IMR-90 (cell line): ENCODE measurements at places on chromosomes 7 and 10. TPM values are rescaled to one million over a fixed set of nuclear protein-coding genes. Genes with fewer than 3 reads are reported as not detected.

DNA sequence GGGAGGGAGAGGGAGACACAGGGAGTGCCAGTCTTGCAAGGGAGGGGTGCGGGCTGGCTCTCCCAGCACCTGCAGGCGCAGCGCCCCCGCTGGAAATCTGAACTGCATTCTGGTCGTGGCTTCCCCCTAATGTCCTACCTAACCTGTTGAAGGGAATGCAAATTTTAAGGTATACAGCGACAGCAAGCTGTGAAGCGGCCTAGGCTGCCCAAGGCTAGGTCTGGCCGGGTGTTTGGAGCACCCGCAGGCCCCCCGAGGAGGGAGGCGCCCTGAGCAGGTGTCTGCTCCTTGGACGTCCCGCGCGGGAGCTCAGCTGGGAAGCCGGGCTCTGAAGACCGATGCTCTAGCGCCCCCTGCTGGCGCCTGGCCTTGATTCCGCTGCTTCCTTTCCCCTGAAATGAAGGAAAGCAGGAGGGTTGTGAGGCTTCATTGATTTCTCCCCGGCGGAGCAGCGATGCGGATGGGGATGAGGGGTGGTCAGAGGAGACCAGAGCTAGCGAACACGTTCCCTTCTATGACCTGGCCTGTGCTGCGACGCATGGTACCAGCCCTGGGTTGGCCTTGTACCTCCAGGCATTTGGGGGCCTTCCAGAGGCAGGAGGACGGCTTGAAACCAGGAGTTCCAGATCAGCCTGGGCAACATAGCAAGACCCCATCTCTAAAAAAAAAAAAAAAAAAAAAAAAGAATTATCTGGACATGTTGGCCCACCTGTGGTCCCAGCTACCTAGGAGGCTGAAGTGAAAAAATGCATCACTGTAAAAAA, 601.3 kb downstream of the GALNT17 start:
- DNase-seq: peak; percentile 22

GRCh38 chr7:156659961-156660360, 19.4 kb downstream of the RNF32 start:
- no peak for DNase-seq

DNA sequence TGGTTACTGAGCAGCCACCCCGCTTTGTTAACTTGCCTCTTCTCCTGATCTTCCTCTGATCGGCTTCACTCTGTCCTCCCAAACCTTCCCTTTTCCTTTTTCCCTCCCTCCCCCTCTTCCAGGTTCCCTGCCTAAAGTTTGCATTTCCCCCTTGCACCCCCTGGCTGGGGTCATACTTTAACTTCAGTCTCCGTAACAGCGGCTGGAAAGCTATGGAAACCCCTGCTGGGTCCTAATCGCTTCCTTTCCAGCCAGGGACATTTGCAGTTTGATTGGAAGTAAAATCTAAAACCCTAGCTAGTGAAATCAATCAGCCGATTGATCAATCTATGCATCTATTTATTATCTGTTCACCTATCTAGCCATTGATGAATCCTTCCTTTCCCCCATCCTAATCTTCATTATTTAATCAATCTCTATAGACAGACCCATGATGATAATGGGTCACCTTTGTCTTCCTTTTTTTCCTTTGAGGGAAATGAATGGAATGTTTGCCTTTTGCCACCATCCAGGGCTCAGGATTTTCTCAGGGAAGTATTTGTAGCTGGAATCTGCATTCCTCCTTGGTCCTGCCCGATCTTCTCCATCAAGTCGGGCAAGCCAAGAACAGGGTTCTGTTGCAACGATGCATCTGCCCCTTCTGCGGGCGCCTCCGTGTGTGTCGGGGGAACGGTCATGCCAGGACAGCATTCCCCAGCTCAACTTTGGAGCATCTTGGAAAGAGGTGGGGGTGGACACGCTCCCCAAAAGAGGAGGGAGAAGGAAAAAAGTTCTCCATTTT, 8.8 kb downstream of the GATA3 start:
- DNase-seq: no peak

GRCh38 chr10:33414841-33415240, 80.4 kb upstream of the NRP1 start:
- peak; percentile 4 for DNase-seq

GRCh38 chr10:103820101-103821062, 35.0 kb downstream of the SH3PXD2A start:
- DNase-seq: peak; percentile 60

DNA sequence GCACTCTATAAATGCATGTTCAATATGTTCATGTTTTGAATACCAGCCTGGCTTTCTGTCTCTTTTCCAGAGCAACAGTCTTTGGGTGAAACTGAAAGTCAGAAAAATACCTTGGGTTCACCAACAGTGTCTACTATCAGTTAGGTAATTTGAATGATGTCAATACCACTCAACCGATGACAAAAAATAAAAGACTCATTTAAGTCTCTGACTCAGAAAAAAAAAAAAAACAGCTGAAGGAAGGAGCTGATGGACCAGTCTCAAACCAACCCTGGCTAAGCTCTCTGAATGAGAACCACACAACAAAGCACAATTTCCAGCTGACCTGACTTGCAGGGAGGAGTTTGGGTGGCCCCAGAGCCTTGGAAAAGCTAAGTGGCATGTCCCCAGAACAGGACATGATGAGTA, 42.5 kb downstream of the ABLIM1 start:
- no peak for DNase-seq

- DNase-seq: peak; percentile 28
Measured at GRCh38 chr10:99339077-99339476, 9.9 kb downstream of the CNNM1 start.

DNA sequence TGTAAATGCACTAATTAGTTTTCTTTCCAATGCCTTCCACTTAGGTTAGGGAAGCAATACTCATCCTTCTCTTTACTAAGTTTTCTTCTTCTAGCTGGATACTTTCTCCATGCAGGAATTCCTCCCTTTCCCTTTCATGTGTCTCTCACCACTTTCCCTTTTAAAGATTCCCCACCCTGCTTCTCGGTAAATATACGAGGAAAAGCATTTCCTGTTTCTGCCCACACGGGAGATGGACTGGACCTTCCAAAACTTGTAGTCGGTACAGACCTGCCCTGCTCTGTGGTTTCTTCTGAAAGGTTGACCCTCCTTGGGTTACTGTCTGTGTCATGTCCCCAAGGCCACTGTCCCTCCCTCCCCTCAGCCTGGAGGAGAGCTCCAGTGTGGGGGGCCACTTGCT, 58.9 kb upstream of the LYZL2 start:
- no peak for DNase-seq

GRCh38 chr10:130066743-130067142, 43.9 kb downstream of the C10orf143 start:
- DNase-seq: no peak

DNA sequence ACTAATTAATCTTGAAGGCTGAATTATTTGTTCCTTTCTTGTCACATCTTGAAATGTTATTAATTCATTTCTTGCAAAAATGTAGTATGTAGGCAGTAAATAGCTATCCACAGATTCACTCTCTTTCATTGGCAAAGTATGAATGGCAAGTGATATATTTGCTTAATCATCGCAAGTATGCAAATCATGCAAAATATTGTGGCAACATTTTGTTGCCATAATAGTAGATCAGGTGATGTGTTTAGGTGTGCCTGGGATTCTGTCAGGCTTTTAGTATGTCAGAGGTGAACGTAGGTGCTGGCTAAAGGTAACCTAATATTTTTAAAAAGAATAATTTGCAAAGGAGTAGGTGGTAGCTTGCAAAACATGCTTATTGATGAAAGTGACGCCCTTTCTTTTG, 5.9 kb downstream of the MAP3K8 start:
- no peak for DNase-seq

- no peak for DNase-seq
Measured at GRCh38 chr7:118029826-118030422, 154.0 kb upstream of the LSM8 start.

Gene BLNK
- polyA plus RNA-seq: not detected in 2 replicates

Gene CYP2C19
- not detected in 2 replicates for polyA plus RNA-seq

Gene SEMA3E
- polyA plus RNA-seq: 0.31 and 0.42 TPM in 2 replicates
